Right lung (tissue), 10 donors: ENCODE measurements at places on chromosomes 12 and 14. TPM values are rescaled to one million over a fixed set of nuclear protein-coding genes. Genes with fewer than 3 reads are reported as not detected.

Gene CDH24
- polyA plus RNA-seq, result 9.7 TPM

Gene KCNC2
- polyA plus RNA-seq, result 0.13 TPM

Gene HOXC12
- not detected for polyA plus RNA-seq

DNA sequence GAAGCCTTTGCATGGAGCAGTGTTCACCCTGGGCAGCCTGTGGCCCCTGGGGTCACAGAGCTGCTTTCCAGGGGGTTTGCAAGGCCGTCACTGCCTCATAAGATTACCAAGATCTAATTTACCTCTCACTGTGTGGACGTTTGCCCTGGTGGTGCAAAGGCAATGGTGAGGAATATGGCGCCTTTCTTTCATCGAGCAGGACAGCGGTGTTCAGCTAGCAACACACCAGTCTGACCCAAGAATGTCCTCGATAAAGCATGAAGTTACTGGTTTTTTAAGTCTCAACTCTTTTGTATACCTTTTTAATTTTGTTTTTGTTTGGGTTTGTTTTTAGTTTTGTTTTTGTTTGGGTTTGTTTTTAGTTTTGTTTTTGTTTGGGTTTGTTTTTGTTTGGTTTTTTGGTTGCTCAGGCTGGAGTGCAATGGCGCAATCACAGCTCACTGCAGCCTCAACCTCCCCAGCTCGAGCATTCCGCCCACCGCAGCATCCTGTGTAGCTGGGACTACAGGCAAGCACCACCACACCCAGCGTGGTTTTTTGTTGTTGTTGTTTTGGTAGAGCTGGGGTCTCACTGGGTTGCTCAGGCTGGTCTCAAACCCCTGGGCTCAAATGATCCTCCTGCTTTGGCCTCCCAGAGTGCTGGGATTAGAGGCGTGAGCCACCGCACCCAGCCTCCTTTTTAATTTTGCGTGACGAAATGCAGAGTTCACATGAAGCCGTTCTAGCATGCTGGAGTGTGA, 57.9 kb downstream of the PPP2R5C start:
- no peak for DNase-seq

- no peak for DNase-seq
These were observed 37.3 kb downstream of the DCAF5 start for GRCh38 chr14:69115407-69116185.

GRCh38 chr14:64119500-64119899, 174.7 kb downstream of the ESR2 start:
- DNase-seq, result no peak

GRCh38 chr12:11040162-11040561, 9.0 kb upstream of the TAS2R31 start:
- DNase-seq, result no peak
